ENCODE measurements at places on chromosomes 3 and 15. TPM values are rescaled to one million over a fixed set of nuclear protein-coding genes. Genes with fewer than 3 reads are reported as not detected.

- H3K4me3 ChIP-seq: no peak overlapping the region
- no peaks in the 10 kb centered on the region for H3K4me1 ChIP-seq
- no peaks in the 10 kb centered on the region for H3K27me3 ChIP-seq
- no peak overlapping the region for H3K27ac ChIP-seq
- peaks cover 10% of the 10 kb centered on the region for H3K36me3 ChIP-seq
- DNase-seq: no peak
Observed at GRCh38 chr3:37075955-37076354, 82.6 kb downstream of the MLH1 start.

DNA sequence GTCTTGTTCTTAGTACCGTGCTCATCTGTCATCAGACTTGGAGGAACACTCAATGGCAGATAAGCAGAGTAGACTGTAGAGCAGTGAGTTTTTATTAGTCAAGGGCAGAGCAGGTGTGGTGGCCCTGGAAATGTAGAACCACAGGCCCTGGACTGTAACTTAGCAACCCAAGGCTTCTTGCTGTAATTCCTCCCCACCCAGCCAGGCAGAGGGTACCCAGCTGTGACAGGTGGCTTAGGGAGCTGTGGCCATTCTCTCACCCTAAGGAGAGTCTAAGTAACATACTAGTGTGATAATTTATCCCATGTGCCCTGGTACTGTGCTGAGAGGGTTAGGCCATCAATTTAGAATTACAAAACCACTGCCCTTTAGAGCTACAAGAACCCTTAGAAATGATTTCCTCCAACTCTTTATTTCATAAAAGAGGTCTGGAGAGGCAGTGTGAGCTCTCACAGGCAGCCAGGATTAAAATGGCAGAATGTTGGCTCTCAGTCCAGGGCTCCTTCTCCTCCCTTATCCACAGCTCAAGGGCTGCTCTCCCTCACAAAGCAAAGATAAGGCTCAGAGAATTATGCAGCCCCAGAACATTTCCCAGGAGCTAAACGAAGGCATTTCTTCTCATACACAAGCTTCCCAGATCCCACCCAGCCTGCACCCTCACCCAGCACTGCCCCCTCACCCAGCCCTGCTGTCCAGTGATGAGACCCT is 3.0 kb downstream of the POMGNT2 start:
- H3K4me3 ChIP-seq: no peak overlapping the region
- H3K36me3 ChIP-seq: peaks cover 4% of the 10 kb centered on the region
- H3K4me1 ChIP-seq: peaks cover 2% of the 10 kb centered on the region
- no peak overlapping the region for H3K27ac ChIP-seq
- DNase-seq: no peak
- H3K27me3 ChIP-seq: peaks cover 8% of the 10 kb centered on the region

DNA sequence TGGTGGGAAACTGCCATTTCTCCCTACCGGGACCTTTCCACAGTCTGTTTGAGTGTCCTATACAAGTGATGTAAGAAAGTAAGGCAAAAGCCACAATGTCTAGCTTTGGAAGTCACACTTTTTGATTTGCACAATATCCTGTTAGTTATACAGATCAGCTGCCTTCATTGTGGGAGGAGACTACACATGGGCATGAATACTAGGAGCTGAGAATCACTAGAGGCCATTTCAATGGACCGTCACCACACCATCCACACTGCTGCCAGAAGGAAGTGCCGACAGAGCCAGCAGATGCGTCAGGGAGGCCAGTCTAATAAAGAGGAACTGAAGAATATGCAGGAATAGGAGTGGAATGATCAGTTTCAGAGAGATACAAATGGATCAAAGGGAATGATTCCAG is 65.8 kb downstream of the SCN11A start:
- H3K27me3 ChIP-seq: peaks cover 10% of the 10 kb centered on the region
- no peak overlapping the region for H3K4me3 ChIP-seq
- DNase-seq: no peak
- H3K4me1 ChIP-seq: peaks cover 20% of the 10 kb centered on the region
- no peak overlapping the region for H3K27ac ChIP-seq

DNA sequence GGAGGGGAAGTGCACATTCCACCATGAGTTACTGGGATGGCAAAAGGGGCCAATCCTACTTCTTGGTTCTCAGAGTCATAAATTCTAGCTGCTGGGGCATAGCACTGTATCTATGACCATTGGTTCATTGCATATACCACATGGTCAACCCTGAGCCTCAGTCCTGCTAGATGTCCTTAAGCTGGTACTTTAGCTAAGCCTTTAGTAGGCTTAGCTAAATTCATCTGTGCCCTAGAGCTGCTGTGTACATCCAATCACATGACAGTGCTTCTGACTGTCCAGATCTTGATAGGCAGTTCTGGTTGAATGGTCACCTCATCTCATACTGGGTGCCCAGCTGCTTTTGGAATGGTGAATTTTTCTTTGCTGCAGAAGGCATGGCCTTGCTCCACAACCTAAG is 8.2 kb downstream of the NDUFB4 start:
- DNase-seq: no peak
- H3K27ac ChIP-seq: no peak overlapping the region
- H3K27me3 ChIP-seq: no peaks in the 10 kb centered on the region
- peaks cover 6% of the 10 kb centered on the region for H3K36me3 ChIP-seq
- H3K4me3 ChIP-seq: no peak overlapping the region
- no peaks in the 10 kb centered on the region for H3K4me1 ChIP-seq

Gene CCR2
- not detected for total RNA-seq

Gene ZBED2
- total RNA-seq: not detected

Gene KATNBL1
- 55.1 TPM for total RNA-seq

Gene FBXO40
- not detected for total RNA-seq

Data from endothelial cell (in vitro differentiated cells).